ENCODE measurements at places on chromosomes 11 and 22.

GRCh38 chr11:33001281-33001680, 14.4 kb upstream of the DEPDC7 start:
- H3K27me3 ChIP-seq = no peaks in the 10 kb centered on the region
- H3K4me1 ChIP-seq = no peaks in the 10 kb centered on the region
- H3K27ac ChIP-seq = no peak overlapping the region
- DNase-seq = no peak

GRCh38 chr11:105100981-105101630, 38.5 kb downstream of the CARD18 start:
- no peak for DNase-seq
- no peak overlapping the region for H3K4me3 ChIP-seq
- H3K27ac ChIP-seq = no peak overlapping the region
- no peaks in the 10 kb centered on the region for H3K4me1 ChIP-seq
- H3K36me3 ChIP-seq = no peaks in the 10 kb centered on the region
- no peaks in the 10 kb centered on the region for H3K27me3 ChIP-seq

GRCh38 chr11:39725081-39725480, 1734.4 kb downstream of the LRRC4C start:
- no peak overlapping the region for H3K4me3 ChIP-seq
- H3K27ac ChIP-seq = no peak overlapping the region
- H3K36me3 ChIP-seq = no peaks in the 10 kb centered on the region
- H3K27me3 ChIP-seq = no peaks in the 10 kb centered on the region
- DNase-seq = no peak
- H3K4me1 ChIP-seq = no peaks in the 10 kb centered on the region

GRCh38 chr11:26971961-26972360, 22.0 kb upstream of the FIBIN start:
- H3K4me3 ChIP-seq = no peak overlapping the region
- no peaks in the 10 kb centered on the region for H3K27me3 ChIP-seq
- DNase-seq = no peak

DNA sequence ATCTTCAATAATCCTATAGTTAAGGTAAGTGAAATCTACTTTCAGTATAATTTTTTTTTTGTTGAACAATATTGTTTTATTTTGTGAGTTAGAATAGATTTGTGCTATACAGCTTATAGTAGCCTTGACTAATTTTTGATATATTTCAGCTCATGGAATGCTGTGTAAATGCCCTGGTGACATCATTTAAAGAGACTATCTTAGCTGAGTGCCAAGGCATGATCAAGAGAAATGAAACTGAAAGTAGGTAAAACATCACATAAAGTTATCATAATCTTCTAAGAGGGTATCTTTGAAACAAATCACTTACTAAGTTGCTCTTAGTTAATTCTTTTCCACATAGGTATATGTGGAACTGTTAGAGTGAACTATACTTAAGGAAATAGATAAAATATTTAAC, 51.4 kb upstream of the ACAT1 start:
- H3K4me1 ChIP-seq = no peaks in the 10 kb centered on the region
- no peak overlapping the region for H3K27ac ChIP-seq
- no peaks in the 10 kb centered on the region for H3K27me3 ChIP-seq
- H3K4me3 ChIP-seq = no peak overlapping the region

DNA sequence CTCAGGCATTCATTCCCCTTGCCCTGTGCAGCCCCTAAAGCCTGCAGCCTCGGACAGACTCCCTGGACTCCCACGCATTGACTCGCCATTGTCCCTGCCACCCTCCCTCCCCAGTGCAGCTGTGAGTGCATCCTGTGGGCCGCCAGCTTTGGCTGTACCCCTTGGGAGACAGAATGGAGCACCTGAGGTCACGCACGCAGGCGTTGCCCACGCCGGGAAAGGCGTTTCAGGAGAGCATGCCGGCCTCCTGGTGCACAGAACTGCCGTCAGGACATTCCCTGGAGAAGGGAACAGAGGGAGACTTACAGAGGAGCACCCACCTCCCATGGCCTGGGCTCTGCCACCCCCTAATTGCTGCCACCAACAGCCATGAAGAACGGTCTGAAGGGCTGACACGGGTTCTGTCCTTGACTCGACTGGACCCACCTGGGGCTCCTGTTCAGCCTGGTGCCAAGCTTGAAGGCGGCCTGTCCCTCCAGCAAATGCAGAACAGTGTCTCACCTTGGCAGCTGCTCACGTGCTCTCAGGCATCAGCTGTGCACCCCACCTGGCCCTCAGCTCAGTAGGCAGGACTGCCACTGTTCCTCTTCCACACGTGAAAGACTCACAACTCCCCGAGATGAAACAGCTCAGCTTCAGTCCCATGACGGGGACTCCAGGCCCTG, 503.8 kb downstream of the BRD1 start:
- peaks cover 4% of the 10 kb centered on the region for H3K27me3 ChIP-seq
- no peak for DNase-seq

- DNase-seq = no peak
- H3K27ac ChIP-seq = no peak overlapping the region
- no peaks in the 10 kb centered on the region for H3K27me3 ChIP-seq
- no peaks in the 10 kb centered on the region for H3K4me1 ChIP-seq
These were observed 492.6 kb downstream of the CNTN5 start for GRCh38 chr11:99513368-99513767.

GRCh38 chr11:15059132-15059915, 14.1 kb upstream of the CALCB start:
- no peak overlapping the region for H3K4me3 ChIP-seq
- no peak for DNase-seq
- H3K27me3 ChIP-seq = no peaks in the 10 kb centered on the region
- no peak overlapping the region for H3K27ac ChIP-seq
- no peaks in the 10 kb centered on the region for H3K36me3 ChIP-seq
- H3K4me1 ChIP-seq = no peaks in the 10 kb centered on the region

DNA sequence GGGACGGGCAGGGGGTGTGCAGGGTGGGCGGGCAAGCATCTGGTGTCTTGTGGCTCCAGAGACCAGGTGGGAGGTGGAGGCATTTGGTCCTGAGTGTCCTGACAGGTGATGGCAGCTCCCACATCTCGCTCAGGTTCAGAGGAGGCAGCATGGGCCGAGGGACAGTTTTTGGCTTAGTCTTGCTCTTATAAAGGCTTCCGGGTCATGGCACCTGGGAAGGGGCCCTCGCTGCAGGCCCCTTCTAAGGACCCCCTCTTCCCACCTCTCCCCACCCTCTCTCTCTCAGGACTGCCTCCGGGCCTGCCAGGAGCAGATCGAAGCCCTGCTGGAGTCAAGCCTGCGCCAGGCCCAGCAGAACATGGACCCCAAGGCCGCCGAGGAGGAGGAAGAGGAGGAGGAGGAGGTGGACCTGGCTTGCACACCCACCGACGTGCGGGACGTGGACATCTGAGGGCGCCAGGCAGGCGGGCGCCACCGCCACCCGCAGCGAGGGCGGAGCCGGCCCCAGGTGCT, 9.9 kb downstream of the CCND1 start:
- no peak overlapping the region for H3K27ac ChIP-seq
- no peak overlapping the region for H3K4me3 ChIP-seq
- no peaks in the 10 kb centered on the region for H3K27me3 ChIP-seq
- H3K4me1 ChIP-seq = peaks cover 19% of the 10 kb centered on the region
- no peaks in the 10 kb centered on the region for H3K36me3 ChIP-seq

GRCh38 chr11:20451568-20451967, 64.1 kb downstream of the PRMT3 start:
- no peak for DNase-seq
- peaks cover 8% of the 10 kb centered on the region for H3K4me1 ChIP-seq
- no peak overlapping the region for H3K27ac ChIP-seq
- no peaks in the 10 kb centered on the region for H3K27me3 ChIP-seq

DNA sequence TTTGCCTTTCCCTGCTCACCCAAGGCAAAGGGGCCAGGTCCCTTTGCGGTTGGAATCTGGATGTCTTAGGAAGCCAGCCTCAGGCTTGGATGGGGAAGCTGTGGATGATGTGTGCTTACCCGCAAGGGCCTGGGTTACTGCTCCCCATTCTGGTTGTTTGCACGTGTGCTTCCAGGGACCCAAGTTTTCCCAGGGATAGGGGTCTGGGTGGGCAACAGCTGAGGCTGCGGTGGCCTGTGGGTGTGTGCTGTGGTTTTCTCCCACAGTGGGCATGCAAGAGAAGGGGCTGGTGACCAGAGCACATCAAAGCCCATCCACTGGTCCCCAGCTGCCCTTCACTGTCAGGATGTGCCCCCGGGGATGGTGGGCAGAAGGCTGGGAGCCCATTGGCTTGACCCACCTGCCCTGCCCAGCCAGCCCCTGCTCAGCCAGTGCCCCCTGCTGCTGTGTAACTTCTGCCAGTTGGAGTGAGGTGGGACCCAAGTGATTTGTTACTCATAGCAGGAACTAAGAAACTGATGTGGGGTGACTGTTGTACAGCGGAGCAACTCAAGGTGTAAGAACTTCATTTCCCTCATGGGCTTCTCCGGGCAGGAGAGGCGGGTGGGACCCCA, 3.3 kb downstream of the CAPN5 start:
- H3K4me1 ChIP-seq = peaks cover 57% of the 10 kb centered on the region
- H3K36me3 ChIP-seq = no peaks in the 10 kb centered on the region
- no peak overlapping the region for H3K4me3 ChIP-seq
- DNase-seq = no peak

- H3K36me3 ChIP-seq = no peaks in the 10 kb centered on the region
- H3K27ac ChIP-seq = no peak overlapping the region
- H3K4me1 ChIP-seq = peaks cover 8% of the 10 kb centered on the region
- H3K4me3 ChIP-seq = no peak overlapping the region
- H3K27me3 ChIP-seq = no peaks in the 10 kb centered on the region
These were observed 10.4 kb downstream of the ADORA2A start for GRCh38 chr22:24437741-24438328.

DNA sequence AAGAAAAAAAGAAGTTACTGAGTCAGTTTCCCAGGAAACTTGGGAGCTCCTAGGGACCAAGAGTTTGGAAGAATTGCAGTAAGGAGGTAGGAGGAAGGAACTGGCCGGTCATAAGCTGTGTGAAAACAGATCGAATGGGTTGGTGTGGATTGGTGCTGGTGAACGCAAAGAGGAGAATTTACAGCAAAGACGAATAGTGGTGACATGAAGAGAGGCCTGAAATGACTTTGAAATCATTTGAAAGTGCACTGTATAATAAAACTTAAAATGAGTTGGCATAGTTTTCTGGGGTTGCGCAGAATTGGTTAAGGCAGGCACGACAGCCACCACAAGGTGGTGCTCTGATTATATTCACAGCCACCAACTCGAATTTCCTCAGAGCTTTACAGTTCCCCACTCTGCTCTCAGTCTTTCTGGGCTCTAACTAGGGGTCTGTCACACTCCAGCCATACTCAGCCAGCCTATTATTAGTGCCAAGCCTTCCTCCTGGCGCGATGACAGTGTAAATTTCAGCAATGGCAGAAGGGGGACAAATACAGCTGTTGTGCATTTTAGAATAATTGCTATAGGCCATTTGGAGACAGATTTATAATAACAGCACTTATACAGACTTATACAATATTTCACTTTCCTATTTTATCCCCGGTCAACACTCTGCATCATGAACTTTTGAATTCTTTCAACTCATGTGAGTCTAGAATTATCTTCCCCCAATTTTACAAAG, 8.3 kb upstream of the HTR3B start:
- H3K4me3 ChIP-seq = no peak overlapping the region
- H3K27me3 ChIP-seq = no peaks in the 10 kb centered on the region
- H3K36me3 ChIP-seq = no peaks in the 10 kb centered on the region
- H3K4me1 ChIP-seq = no peaks in the 10 kb centered on the region
- DNase-seq = peak; percentile 64
- H3K27ac ChIP-seq = no peak overlapping the region

- peaks cover 21% of the 10 kb centered on the region for H3K4me1 ChIP-seq
- no peak overlapping the region for H3K4me3 ChIP-seq
- peak overlapping the region; percentile 76 for H3K27ac ChIP-seq
- no peak for DNase-seq
- no peaks in the 10 kb centered on the region for H3K27me3 ChIP-seq
- no peaks in the 10 kb centered on the region for H3K36me3 ChIP-seq
These were observed 52.8 kb downstream of the WNT11 start for GRCh38 chr11:76153571-76153923.

GRCh38 chr22:37101311-37102066, 8.0 kb downstream of the TMPRSS6 start:
- DNase-seq = no peak
- H3K4me1 ChIP-seq = no peaks in the 10 kb centered on the region
- H3K4me3 ChIP-seq = no peak overlapping the region
- no peaks in the 10 kb centered on the region for H3K36me3 ChIP-seq
- H3K27me3 ChIP-seq = no peaks in the 10 kb centered on the region
- H3K27ac ChIP-seq = no peak overlapping the region

GRCh38 chr11:110759972-110760381, 47.7 kb upstream of the ARHGAP20 start:
- peak; percentile 6 for DNase-seq
- H3K4me3 ChIP-seq = no peak overlapping the region
- H3K36me3 ChIP-seq = no peaks in the 10 kb centered on the region
- H3K4me1 ChIP-seq = peaks cover 9% of the 10 kb centered on the region
- no peaks in the 10 kb centered on the region for H3K27me3 ChIP-seq
- no peak overlapping the region for H3K27ac ChIP-seq

DNA sequence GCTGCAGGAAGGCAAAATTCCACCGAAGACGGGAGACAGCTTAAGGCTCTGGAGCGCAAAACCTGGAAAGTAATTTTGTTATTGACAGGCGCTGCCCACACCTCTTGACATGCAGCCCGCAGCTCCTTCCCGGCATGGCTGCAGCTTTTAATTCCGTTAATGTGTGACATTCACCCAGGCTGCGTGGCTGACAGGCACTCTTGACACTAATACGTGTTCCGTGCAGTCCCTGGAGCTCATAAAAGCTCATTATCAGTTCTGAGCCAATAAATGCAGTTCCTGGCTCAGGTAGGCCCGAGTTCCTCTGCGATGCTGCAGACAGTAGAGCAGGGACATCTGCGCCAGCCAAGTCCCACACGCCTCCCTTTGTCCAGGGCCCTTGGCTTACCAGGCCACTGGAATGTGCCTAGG, 34.8 kb downstream of the TSPAN18 start:
- no peak overlapping the region for H3K4me3 ChIP-seq
- no peak for DNase-seq
- no peaks in the 10 kb centered on the region for H3K27me3 ChIP-seq
- H3K4me1 ChIP-seq = peaks cover 7% of the 10 kb centered on the region
- no peak overlapping the region for H3K27ac ChIP-seq
- H3K36me3 ChIP-seq = no peaks in the 10 kb centered on the region

- H3K27me3 ChIP-seq = peaks cover 22% of the 10 kb centered on the region
- H3K4me1 ChIP-seq = no peaks in the 10 kb centered on the region
- H3K36me3 ChIP-seq = no peaks in the 10 kb centered on the region
These were observed 154.6 kb downstream of the BRD1 start for GRCh38 chr22:49673048-49673447.

- H3K4me3 ChIP-seq = no peak overlapping the region
- H3K4me1 ChIP-seq = peaks cover 11% of the 10 kb centered on the region
- no peak for DNase-seq
- no peak overlapping the region for H3K27ac ChIP-seq
- no peaks in the 10 kb centered on the region for H3K36me3 ChIP-seq
- no peaks in the 10 kb centered on the region for H3K27me3 ChIP-seq
These were observed 67.2 kb downstream of the BMAL1 start for GRCh38 chr11:13344818-13345217.

- peaks cover 31% of the 10 kb centered on the region for H3K4me1 ChIP-seq
- no peak overlapping the region for H3K27ac ChIP-seq
- no peaks in the 10 kb centered on the region for H3K36me3 ChIP-seq
- no peak overlapping the region for H3K4me3 ChIP-seq
- H3K27me3 ChIP-seq = no peaks in the 10 kb centered on the region
These were observed 61.4 kb downstream of the LIF start for GRCh38 chr22:30185129-30185528.

GRCh38 chr11:61037441-61038093, 64.7 kb upstream of the CD5 start:
- H3K4me1 ChIP-seq = no peaks in the 10 kb centered on the region
- H3K27me3 ChIP-seq = no peaks in the 10 kb centered on the region
- H3K27ac ChIP-seq = no peak overlapping the region
- H3K4me3 ChIP-seq = no peak overlapping the region

GRCh38 chr11:57502870-57503269, 12.6 kb downstream of the SLC43A1 start:
- DNase-seq = no peak
- no peak overlapping the region for H3K4me3 ChIP-seq
- H3K4me1 ChIP-seq = peaks cover 95% of the 10 kb centered on the region
- no peaks in the 10 kb centered on the region for H3K36me3 ChIP-seq
